ENCODE measurements at places on chromosomes 2 and 18.

DNA sequence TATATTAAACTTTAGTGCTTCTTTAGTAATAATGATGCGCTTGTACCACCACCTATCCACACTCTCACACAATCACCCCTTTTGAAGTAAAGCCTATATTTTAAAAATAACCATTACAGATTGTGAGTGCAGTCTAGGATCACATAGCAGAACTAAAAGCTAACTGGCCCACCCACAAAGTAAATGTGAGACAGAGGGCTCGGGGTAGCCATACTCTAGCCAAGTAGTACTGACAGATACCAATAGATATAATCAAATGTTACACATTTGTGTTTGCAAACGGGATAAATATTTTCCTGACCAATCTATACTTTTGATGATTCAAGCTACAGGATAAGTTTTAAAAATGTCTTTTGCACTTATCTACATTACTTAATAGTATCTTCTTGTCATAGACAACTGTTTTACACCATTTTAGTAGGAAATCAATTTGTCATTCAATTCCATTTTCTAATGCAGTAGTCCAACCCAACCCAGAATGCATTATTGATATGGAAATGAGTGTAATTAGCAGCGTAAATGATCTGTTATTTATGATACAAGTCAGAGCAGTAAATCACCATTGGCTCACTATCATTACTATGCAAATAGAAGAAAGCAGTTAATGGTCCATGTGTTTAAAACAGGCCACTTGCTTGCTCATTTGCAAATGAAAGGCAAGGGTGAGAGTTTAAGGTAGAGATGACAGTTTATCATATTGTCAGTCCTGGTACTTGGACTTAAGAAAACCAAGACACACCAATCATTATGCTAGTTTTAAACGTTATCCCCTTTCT lies 111.8 kb downstream of the ERBB4 start:
- no peak for DNase-seq

- DNase-seq = peak; percentile 46
These were observed 12.0 kb upstream of the NTSR2 start for GRCh38 chr2:11681722-11682589.

DNA sequence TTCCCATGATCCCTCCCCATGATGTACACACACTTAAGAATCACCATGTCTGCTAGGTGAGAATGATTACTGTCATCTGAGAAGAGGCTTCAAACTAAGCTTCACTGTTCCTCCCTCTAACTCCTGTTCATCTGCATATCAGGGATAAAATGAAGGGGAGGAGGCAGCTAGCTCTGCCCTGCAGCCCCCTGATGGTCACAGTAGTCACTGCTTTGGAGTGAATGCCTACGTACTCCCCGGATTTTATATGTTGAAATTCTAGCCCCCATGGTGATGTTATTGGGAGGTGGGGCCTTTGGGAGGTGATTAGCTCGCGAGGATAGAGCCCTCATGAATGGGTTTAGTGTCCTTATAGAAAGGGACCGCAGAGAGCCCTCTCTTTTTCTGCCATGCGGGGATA lies 156.4 kb downstream of the NCKAP5 start:
- no peak for DNase-seq

GRCh38 chr2:1664698-1665097 lies 79.6 kb downstream of the PXDN start:
- no peak for DNase-seq

DNA sequence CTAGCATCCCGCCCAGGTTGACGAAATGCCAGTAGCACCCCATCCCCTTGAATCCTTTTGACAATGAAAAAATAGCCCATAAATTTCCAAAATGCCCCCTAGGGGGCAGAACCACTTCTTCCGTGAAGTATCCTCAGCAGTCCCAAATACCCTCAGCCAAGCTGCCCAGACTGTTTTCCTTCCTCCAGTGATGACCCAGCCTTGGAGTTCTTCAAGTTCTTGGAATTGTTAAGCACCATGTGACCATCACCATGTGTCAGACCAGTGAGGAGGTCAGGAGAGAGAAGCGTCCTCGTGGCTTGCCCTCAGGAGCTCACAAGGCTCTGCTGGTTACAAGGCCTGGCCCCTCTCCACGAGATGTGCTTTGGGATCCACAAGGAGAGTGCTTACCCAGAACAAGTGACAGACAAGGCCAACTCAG lies 1.4 kb upstream of the SLC23A3 start:
- peak; percentile 92 for DNase-seq

GRCh38 chr2:207008105-207008990 lies 69.0 kb downstream of the CPO start:
- peak; percentile 76 for DNase-seq

- DNase-seq = peak; percentile 42
These were observed 318.8 kb upstream of the EPAS1 start for GRCh38 chr2:45978302-45978859.

- peak; percentile 77 for DNase-seq
These were observed at the start of gene GREB1L for GRCh38 chr18:21242141-21242779. Gene GREB1L (plus strand): TSS chr18:21242232. CDS start chr18:21383519, 141,287 bp downstream.

GRCh38 chr2:46151577-46151976 lies 145.6 kb upstream of the EPAS1 start:
- peak; percentile 60 for DNase-seq

GRCh38 chr2:236915726-236916125 lies 170.0 kb upstream of the COPS8 start:
- no peak for DNase-seq
